ENCODE measurements at places on chromosomes 7 and 10.
A peak's percentile ranks its signal among the peaks of the same experiment; 100 is the strongest.

GRCh38 chr10:14601326-14601725 lies 173.4 kb downstream of the FAM107B start:
- no peak for DNase-seq

DNA sequence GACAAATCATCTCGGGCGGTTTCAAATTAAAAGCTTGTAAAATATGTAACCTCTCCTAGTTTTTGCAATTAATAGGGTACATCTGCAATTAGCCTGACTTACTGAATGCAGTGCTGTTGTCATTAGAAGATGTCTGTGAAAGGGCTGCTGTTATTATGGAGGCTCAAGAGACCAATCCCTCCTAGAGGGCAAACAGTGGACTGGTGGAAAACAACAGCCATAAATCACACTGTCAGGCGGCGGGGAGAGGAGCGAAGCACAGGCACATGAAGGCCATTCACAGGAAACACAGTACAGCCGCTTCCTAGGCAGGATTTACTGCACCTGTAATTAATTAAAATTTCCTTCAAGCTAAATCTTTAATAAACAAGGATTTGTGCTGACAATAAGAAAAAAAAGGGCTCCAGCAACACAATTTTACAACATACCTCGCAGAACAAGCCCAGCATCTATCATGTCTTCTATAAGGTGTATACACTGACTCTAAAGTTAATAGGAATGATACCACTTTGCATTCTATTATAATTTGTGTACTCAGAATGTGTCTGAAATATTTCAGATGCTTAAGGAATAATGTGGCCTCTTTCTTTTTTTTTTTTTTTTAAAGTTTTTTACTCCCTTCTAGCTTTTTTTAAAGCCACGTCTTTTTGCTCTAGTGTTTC lies 50.7 kb downstream of the ERCC6 start:
- DNase-seq: no peak

DNA sequence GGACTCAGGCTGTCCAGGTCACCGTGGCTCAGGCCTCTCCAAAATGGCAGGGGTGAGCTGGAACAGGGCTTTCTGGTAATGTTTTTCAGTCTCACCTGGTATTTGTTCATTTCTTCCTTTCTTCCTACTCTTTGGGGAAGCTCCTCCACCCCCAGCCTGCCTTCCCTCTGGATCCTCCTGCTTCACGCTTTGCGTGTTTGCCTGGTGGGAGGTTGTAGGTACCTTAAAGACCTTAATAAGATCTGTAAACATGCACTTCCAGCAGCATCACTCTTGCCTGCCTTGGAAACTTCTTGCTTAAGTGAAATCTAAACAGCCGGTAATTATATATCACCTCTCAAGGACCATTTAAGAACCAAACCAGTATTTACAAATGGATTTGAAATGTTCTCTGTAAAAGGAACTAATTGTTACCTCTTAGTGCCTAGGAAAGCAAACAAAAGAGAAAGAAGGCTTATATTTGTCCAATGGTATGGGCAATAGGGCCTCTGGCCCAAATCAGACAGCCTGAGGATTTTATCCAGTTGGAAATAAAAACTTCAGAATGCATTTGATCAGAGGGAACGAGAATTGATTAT lies 339.9 kb downstream of the CCSER2 start:
- no peak for DNase-seq

DNA sequence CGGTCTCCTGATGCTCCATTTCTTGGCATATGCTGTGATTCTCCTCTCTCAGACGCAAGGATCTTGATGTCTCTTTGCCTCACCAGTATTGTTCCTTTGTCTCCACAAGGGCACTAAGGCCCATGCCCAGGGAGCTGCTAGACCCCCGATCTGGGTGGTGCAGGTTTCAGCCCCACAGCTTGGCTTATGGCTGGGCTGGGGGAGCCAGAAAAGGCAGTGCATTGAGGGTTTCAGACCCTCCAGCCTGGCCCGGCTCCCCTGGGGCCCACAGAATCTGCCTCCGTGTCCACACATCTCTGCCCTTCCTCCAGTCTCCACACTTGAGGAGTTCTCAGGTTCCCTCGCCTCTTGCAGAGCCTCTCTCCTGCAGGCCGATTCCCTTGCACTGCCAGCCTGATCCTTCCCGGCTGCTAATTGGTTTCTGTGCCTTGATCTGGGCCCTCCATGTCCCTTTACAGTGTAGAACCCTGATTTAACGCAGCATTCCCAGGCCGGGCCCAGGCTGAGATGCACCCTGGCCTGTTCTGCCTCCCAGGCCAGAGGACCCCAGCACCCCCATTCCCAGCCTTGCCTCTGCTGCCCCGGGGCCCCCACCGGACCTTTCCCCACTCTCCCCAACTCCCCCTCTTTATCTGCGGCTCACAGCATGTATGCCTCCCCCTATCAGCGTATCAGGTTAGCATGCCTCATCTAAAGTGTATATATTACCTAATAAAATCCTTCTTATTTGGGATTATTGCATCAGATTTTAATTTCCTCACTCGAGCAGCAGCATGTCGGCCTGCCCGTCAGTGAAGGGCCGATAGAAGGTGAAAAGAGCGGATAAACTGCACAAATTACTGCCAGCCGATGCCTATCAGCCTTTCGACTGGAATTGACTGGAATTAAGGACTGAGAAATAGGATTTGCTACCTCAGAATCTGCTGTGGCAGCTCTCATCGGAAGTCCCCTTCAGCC lies 145.7 kb downstream of the C10orf105 start:
- DNase-seq: no peak

DNA sequence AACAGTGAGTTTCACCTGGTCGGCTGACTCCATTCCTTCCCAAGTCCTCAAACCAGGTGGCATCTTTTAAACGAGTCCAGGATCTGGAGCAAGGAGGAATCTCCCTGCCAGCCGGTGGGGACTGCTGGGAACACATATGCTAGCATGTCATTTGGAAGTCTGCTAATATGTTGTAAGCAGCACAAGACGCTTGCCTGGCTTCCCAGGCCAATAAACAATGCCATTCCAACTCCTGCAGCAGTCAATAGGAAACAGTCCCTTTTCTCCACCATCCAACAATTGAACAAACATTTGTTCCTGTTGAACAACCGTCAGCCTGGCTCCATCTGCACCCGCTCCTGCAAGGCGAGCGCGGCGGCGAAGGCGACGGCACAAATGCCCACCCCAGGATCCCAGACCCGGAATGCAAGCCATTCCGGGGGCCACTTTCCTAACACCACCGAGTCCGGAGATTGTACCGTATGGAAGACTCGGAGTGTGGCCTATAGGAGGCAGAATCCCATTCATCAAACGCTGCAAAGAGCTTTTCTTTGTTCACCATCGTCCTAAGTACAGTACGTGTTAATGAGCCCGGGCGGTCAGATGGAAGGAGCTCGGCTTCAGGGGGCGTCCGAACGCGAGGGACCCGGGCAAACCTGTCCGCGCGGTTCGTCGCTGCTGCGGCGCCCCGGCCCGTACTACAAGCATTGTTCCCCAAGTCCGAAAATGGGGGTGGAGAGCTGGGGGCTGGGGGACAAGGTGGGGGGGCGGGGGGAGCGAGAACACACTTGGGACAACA lies 1.6 kb downstream of the FAM53B start:
- no peak for DNase-seq

- DNase-seq: no peak
These were observed 66.0 kb downstream of the CALD1 start for GRCh38 chr7:134845461-134845860.

- peak; percentile 10 for DNase-seq
These were observed 19.7 kb upstream of the BNIP3 start for GRCh38 chr10:132001238-132001972.

Measured in CD4-positive, alpha-beta T cell treated with Interleukin-15 for 4 hours (primary cell).